ENCODE measurements at places on chromosomes 11 and 22. TPM values are rescaled to one million over a fixed set of nuclear protein-coding genes. Genes with fewer than 3 reads are reported as not detected.

Gene DRICH1
- 1.1 TPM for total RNA-seq

Gene CSRP3
- total RNA-seq: not detected

Gene CASP1
- total RNA-seq: 36.7 TPM

Gene HTR3B
- not detected for total RNA-seq

DNA sequence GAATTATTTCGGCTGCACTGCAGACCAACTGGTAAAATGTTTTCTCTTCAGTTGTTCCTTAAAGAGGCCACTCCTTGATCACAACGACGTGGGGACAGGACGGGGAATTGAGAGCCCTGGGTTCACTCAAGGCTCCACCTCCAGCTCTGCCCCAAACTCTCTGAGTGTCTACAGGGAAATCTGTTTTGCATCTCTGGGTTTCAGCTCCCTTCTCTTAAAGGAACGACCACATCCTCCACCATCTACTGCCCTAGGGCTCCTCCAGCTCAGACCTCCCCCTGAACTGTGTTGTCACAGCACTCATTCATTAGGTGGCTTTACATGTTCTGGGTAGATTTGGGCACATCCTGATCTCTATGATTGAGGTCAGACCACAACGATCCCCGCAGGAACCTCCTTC is 5.1 kb upstream of the PPFIA1 start:
- no peak for DNase-seq

GRCh38 chr11:10927538-10927937 is 69.7 kb upstream of the ZBED5 start:
- DNase-seq: peak; percentile 19

- no peak for DNase-seq
Observed at GRCh38 chr22:43654271-43654670, 157.8 kb downstream of the EFCAB6 start.

DNA sequence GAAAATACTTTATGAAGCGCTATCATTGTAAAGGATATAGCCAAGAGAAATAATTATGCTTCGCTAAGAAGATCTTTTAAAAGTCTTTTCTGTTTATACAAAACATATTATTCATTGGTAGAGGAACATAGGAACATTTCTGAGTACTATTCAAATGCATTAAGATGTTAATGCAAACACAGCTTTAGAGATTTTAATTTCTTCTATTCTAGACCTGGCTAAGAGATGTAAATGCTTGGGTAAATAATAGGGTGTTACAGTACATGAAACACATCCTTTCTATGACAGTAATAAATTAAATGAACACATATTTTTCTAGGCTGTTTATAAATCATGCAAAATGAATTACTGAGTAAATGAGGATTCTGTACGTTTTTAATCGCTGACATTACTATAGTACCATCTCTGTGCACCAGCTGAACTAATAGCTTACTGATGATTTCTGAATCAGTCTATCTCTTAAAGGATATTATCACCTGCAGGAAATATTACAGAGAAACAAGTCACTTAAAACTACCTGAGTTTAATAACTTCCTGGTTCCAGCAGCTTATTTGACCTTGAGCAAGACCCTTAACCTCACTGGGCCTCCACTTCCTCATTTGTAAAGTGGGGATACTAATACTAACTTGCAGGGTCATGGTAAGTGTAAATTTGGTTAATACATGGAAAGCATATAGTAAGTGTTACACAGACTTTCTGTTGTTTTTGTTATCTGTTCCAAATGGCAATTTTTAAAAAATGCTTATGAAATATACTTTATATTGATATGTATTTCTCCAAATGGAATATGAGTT is 344.9 kb downstream of the DYNC2H1 start:
- DNase-seq: no peak

GRCh38 chr11:118283756-118284350 is 19.8 kb upstream of the MPZL2 start:
- no peak for DNase-seq

- no peak for DNase-seq
Observed at GRCh38 chr11:114092953-114093352, 33.4 kb downstream of the ZBTB16 start.

DNA sequence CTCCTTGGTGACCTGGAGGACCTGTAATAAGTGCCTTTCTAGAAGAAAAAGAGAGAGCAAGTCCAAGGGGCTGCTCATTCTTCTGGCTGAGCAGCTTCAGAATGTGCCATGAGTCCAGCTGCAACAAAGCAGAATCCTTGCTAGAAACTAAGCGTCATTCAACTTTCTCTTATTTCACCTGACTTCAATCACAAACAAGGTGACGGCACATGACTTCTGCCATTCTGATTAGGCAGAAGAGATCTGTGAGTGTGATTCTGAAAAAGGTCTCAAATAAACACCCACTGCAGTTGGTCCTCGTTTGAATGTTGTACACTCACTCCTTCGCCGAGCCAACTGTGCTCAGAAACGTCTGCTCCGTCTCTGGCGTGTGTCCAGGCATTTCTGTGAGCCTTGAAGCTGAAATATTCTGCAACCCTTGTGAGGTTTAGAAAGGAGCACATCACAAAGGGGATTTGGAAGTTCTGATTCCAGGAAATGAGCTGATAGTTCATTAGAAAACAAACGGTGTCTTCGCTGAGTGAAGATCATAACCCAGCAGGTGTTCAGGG is 623.8 kb upstream of the KIRREL3 start:
- no peak for DNase-seq

- peak; percentile 35 for DNase-seq
Observed at GRCh38 chr22:22558972-22559603, at the start of gene PRAME. TSS of gene PRAME (minus strand) at chr22:22559265. CDS start at chr22:22556832, 2,433 bp downstream.

DNA sequence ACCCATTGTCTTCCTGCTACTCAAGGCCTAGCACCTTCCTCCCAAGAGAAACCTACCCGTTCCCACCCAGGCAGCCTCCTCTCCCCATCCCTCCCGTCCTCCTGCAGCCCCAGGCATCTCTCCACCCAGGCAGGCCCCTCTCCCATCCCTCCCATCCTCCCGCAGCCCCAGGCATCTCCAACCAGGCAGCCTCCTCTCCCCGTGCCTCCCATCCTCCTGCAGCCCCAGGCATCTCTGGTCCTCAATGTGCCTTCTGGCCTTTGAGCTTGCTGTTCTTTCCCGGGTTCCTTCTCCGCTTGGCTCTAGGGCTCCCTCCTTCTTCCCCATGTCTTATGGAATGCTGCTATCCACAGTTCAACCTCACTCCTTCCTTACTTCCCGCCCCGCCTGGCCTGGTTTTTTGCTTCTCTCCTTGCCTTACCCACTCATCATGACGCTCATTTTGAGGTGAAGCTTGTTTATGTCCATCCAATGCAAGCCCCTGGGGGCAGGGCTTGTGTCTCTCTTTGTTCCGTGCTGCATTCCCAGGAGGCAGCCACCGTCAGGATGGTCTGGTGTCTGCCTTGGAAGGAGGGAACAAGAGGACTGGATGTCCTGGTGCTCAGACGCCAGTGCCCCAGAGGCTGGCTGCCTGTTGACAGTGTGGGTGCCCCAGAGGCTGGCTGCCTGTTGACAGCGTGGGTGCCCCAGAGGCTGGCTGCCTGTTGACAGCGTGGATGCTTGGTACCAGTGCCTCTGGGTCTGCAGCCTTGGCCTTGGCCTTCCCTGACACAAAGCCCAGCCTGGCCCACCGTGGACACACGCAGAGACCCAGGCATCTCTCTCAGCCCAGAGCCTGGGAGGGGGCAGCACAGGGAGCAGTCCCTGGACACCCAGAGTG is 815.7 kb downstream of the BRD1 start:
- peak; percentile 5 for DNase-seq

GRCh38 chr22:18087350-18087855 is 9.6 kb downstream of the PEX26 start:
- DNase-seq: no peak

DNA sequence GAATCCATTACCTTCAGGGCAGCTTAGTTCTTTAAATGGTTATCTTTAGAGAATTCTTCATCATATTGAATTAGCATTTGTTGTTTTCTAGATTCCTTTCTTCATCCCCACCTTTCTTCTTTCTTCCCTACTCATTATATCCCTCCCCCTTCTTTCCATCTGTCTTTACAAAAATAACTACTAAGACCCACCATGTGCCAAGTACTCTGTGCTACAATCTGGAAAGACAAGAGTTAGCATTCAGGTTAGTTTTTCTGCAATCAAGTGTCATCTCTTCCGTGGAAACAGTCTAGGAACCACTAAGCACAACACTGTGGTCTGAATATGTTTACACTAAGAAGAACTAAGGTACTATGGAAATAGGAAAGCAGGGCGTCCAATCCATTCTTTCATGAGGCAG is 897.4 kb upstream of the TENM4 start:
- DNase-seq: no peak

DNA sequence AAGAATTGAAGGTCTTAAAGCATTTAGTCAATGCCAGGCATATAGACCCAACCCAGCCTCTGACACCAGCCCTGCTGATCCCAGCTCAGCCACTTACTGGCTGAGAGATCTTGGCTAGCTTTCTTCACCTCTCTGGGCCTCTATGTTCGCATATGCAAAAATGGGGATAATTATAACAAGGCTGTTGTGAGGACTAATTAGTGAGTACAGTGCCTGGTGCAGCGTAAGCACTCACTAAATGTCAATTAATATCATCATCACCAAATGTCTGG is 10.5 kb downstream of the CHST1 start:
- no peak for DNase-seq

- DNase-seq: peak; percentile 86
Observed at GRCh38 chr22:38656256-38657044, at the start of the genes CBY1 and FAM227A. TSS of gene CBY1 (plus strand) at chr22:38656638. CDS start at chr22:38668055, 11,417 bp downstream. TSS of gene FAM227A (minus strand) at chr22:38656392. CDS start at chr22:38650168, 6,224 bp downstream.

DNA sequence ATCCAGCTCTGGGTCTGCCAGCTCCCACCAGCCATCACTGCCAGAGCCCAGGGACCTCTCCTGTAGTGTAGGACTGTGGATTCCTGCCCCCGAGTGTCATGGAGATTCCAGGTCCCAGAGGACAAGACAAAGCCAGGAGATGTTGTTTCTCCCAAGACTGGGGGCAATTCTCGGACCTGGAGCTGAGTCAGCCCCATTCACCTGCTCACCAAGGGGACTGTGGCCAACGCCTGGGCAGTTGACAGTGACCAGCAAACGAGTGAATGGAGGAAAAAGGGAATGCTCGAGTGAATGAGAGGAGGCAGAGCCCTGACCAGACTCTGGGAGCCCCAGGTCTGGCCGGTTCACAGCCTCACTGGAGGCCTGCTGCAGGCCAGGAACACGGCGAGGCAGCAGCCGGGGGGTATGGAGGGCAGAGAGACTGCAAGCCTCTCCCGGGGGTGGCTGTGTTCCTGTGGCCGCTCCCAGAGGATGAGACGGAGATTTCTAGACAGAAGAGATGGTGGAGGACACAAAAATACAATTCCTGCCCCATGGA is 61.3 kb upstream of the PRR5 start:
- DNase-seq: no peak

- no peak for DNase-seq
Observed at GRCh38 chr11:63939397-63939891, 642 bp downstream of the NAA40 start.

GRCh38 chr11:61963016-61963281 is 4.5 kb downstream of the FTH1 start:
- no peak for DNase-seq

DNA sequence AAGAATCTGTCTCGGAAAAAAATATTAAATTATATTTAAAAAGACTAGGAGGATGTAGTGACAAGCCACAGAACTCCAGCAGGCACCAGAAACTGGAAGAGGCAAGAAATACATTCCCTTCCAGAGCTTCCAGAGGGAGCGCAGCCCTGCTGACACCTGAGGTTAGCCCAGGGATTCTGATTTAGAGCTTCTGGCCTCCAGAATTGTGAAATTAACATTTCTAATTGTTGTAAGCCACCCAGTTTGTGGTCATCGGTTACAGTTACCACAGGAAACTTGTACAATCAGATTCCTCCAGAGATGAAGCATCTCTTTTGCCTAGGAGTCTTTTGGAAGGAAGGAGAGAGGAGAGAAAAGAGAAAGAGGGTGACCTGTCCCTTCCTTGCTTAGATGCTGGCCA is 6.4 kb upstream of the UBASH3B start:
- no peak for DNase-seq
